CD4-positive, alpha-beta T cell treated with Interleukin-17A for 4 hours (primary cell): ENCODE measurements at places on chromosomes 7 and 10.

GRCh38 chr10:83078645-83079044 lies 1060.7 kb upstream of the GHITM start:
- DNase-seq: no peak

DNA sequence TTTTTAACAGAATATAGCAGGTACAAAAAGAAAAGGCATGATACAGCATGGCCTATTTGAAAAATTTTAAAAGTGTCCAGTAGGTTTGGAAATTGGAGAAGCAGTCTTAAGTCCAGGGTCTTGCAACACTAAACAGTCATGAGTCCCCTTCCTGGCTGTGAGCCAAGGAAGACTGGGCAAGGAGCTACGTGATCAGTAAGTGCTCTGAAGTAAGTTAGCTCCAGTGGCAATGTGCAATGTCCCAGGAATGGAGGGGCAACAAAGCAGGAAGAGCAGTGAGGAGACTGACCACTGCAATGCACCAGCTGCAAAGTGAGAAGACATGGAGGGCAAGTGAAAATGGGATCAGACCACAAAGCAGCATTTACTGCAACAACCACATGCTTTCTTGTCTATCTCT lies 72.9 kb upstream of the GRID1 start:
- no peak for DNase-seq

- no peak for DNase-seq
Measured at GRCh38 chr7:10657201-10657600, 316.5 kb upstream of the PHF14 start.

DNA sequence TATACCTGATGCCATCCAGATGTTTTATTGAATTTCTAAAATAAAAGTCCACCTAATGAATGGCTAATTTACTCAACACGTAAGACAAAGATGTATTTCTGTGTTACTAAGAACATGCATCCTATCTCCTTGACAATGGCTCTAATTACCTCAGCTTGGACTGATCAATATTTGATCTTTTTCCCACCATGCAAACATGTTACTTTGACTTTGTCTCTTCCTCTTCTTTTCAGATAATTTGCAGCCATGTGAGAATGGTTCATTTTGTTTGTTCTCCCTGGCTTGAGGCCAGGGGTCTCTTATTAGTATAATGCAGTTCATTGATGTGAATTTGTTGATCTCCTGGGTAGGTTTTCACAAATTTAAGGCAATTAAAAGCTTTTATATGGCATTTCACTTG lies 302.1 kb downstream of the ADK start:
- DNase-seq: no peak

GRCh38 chr7:113368256-113368655 lies 249.9 kb upstream of the SMIM30 start:
- no peak for DNase-seq

DNA sequence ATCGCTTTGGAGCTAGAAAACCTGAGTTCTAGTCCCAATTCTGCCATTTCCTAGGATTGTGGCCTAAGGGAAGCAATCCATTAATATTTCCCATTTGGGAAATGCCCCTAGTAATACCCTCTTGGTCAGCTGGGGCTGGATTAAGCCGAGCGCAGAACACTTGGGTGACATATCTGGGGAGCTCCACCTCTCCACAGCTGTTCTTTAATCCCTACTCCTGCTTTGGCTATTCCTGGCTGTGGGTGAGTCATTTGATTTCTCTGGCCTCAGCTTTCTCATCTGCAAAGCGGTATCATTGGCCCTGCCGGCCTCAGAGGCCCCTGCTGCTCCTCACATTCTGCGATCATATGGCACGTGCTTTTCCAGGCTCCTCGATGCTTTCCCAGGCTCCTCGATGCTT lies 108.3 kb downstream of the BUB3 start:
- no peak for DNase-seq

GRCh38 chr7:130951303-130951975 lies 217.4 kb upstream of the KLF14 start:
- DNase-seq: no peak
